Left hindlimb (tissue), 1 donor: ENCODE measurements at places on chromosomes 7 and 10.

DNA sequence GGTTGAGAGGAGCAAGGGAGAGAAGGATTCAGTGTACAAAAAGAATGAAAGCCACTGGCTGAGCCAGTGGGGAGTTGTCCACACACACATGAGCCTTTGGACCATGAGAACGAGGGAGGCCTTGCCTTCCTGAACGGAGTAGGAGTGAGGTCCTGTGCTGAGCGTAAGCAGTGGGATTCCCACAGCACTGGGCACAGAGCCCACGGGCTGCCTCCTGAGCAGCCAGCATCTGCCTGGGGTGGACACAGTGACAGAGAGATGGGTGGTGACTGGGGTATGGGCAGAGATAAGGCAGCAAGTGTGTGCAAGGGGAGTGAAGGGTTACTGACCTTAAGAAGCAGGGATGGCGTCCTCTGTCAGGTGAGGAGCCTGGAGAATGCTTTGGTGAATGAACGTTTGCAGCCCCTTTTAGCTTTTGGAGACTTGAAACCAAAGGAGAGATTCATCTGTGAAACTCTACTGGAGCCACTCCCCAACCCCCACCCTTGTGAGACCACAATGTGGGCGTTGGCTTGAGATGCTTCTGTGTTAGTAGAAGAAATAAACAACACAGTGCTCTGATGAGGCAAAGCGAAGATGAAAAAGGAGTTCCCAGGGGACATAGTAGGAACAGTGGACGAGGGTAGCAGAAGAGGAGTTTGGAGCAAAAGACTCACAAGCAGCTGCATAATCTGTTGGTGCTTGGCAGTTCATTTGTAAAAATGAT is 56.5 kb downstream of the FIGNL1 start:
- DNase-seq, result no peak

DNA sequence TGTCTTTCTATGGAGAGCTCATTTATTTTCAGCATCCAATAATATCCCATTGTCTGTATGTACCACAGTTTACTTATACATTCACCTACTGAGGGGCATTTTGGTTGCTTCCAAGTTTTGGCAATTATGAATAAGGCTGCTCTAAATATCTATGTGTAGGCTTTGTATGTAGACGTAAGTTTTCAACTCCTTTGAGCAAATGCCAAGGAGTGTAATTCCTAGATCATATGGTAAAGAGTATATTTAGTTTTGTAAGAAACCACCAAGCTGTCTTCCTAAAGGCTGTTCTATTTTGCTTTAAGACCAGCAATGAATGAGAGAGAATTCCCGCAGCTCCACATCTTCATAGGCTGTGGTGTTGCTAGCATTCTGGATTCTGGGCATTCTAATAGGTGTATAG is 259.8 kb downstream of the DIP2C start:
- no peak for DNase-seq

- no peak for DNase-seq
Observed at GRCh38 chr10:80406204-80406603, 2.1 kb upstream of the PRXL2A start.

- DNase-seq, result no peak
Observed at GRCh38 chr7:110568932-110569331, 522.0 kb upstream of the LRRN3 start.

DNA sequence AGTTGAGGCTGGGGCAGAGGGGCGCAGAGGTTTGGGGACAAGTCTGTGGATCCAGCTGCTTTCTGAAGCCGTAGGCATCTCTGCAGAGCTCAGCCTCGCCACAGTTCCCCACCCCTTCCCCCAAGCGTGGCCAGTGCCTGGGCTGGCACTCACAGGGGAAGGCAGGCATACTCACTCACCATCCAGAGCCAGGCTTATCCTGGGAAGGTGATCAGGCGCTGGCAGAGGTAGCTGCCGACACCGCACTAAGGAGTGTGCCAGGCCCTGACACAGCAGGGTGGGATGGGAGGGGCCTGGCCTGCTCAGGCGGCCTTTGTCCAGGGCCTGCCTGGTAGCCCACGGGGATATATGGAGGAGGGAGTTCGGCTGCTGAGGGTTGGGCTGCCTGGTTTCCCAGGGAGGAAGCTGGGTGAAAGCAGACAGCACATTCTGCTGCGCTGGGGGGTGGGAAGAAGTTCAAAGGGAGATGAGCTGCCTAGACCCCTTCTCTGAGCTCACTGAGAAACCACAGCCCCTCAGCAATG is 15.9 kb downstream of the VSIR start:
- no peak for DNase-seq
